T47D (cell line): ENCODE measurements at places on chromosomes 1 and 21.

DNA sequence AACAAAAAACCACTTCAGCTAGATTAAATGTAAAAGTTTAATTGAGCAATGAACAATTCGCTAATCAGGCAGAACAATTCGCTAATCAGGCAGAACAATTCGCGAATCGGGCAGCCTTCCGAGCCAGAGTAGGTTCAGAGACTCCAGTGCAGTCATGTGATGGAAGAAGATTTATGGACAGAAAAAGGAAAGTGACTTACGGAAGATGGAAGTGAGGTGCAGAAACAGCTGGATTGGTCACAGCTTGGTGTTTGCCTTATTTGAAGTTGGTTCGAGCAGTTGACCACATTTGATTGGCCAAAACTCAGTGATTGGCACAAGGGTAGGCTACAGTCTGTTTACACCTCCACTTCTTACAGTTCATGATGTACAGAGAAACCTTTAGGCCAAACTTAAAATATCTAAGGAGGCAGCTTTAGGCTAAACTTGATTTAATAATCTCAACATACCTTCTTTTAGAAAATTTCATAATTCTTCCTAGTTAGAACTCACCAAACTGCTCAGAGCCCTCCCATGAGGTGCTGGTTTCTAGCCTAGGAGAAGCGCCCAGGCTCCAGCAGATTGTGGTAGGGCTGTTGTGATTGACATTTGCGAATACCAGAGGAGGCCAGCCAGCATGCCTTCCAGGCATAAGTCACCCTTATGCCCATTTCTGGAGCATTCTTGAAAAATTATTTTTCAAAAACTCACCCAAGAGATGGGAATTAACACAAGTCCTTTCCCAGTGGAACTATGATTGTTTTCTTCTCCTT is 22.8 kb upstream of the KCNC4 start:
- no peak for DNase-seq

- DNase-seq = no peak
Measured at GRCh38 chr1:174428739-174429138, 19.0 kb upstream of the GPR52 start.

DNA sequence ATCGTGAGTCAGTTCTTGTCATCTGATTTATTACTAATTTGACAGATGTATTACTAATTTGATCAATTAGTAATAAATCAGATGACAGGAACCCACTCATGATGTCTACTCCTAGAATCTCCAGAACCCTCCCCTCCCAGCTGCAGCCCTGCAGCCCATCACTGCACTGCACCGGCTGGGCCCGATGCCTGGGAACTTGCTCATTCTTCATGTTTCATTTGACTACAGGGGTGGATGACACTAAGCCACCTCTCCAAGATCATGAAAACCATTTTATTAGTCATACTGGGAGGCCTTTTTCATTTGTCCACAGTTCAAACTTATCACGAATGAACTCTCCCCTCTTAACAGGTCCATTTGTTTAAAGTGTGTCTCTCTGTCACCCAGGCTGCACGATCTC is 41.0 kb downstream of the KCNH1 start:
- no peak for DNase-seq

GRCh38 chr1:95309031-95309471 is 75.0 kb downstream of the RWDD3 start:
- DNase-seq = peak; percentile 58

DNA sequence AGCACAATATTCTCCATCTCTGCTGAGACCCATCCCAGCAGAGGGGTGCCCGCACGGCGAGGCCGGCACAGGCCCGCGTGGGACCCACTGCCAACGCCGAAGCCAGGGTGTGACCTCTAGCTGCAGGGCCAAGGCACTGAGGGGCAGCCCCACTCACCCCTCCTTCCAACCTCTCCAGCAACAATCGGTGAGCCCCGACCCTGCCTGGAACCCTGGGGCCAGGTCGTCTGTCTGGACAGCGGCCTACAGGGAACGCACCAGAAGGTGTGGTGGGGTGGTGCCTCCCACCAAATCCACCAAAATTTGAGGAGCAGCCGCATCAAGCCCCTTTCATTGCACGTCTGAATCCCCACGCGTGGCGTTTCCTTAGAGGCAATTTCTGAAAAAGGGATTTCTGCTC is 63.0 kb upstream of the ADARB1 start:
- no peak for DNase-seq

DNA sequence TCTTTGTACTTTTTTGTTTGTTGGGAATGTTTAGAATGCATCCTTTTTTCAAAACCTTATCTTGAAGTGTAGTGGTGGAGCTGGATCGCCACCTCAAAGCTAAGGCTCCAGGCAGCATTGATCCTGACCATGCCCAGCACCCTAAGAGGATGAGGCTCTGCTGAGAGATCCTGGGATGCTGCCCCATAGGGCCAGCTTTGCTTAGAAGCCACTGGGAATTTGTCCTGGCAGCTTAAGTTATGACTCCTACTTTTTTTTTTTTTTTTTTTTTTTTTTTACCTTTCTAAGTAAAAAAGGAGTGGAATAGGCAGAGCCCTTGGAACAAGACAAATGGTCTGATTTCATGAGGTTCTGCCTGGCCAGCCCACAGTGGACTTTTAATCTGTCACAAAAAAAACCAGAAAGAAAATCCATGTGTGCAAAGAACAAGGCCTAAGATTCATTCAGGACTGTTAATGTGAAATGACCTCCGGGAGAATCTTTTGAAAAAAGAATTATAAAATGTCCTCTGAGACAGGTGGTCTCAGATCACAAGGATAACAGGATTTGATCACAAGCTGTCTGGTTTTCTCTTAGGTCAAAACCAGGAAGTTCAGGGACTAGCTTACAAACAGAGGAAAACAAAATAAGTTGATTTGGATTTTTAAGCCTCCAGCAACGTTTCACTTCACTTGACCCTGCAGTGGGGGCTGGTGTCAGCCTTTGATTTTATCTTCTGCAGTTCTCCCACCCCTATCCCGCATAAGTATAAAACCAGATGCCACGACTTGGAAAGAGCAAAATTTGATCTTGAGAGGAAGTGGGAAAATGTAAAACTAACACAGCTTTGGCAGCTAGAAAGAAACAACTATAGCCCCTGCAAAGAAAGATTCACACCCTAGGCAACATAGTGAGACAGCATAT is 25.9 kb upstream of the RAP1A start:
- DNase-seq = no peak

DNA sequence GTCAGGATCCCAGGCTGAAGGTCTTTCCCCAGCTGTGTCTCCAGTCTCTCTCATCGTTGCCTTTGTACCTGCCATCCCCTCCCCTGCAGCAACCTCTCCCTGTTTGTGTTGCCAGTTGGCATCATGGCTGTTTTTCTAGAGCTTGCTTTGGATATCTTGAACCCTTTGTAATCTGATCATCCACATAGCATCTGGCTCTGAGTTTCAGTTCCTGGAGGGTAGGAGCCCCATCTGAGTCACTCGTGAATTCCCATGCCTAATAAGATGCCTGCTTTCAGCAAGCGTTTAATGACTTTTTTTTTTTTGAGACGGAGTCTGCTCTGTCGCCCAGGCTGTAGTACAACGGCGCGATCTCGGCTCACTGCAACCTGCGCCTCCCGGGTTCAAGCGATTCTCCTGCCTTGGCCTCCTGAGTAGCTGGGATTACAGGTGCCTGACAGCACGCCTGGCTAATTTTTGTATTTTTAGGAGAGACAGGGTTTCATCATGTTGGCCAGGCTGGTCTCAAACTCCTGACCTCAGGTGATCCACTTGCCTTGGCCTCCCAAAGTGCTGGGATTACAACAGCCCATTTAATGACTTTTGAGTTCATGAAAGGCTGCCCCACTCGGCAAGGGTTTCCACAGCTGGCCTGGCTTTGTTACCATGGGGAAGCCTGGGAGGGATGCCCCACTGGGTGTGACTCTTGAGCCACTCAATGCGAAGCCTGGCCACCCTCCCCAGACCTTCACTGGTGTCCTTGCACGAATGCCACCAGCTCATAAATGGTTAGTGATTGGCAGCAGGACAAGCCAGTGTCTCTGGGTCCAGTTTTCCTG is 11.9 kb downstream of the ALPL start:
- no peak for DNase-seq
